EH (cell line): ENCODE measurements at places on chromosomes 2 and 18.

GRCh38 chr2:202054679-202055078, 18.4 kb upstream of the KIAA2012 start:
- DNase-seq: no peak

DNA sequence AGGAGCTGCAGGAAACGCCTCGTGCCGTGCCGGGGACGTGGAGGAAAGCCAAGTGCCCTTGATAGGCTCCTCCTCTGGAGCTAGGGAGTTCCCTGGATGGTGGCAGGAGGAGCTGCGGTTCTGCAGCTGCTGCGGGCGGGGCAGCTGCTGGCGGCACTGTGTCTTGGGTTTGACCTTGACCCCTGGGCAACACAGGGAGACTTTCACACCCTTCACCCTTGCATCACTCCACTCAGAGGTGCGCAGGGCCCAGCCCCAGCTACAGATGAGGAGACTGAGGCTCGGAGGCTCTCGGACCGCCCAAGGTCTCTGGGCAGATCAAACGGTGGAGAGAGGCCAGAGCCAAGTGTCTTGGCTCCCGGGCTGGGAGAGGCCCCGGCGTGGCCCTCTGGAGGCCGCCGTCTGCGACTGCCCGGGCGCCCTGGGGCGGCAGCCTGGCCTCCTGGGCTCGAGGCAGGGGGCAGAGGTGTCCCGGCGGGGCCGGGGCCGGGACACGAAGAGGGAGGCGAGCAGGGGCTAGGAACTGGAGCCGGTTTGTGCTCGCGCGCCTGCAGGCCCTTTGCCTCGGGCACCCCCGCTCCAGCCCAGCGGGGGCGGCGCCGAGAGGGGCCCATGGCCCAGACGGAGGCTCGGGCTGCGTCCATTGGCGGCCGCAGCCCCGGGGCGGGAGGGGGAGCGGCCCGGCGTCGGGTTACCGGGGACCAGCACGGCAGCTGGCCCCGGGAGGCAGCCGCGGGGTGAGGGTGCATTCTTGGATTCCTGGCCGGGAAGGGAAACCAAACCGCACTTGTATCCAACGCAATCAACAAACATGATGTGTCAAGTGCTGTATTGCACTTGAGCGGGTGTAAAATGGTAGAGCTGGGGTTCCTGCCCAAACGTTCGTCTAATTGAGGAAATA, 129.6 kb upstream of the SLC1A4 start:
- peak; percentile 92 for DNase-seq

DNA sequence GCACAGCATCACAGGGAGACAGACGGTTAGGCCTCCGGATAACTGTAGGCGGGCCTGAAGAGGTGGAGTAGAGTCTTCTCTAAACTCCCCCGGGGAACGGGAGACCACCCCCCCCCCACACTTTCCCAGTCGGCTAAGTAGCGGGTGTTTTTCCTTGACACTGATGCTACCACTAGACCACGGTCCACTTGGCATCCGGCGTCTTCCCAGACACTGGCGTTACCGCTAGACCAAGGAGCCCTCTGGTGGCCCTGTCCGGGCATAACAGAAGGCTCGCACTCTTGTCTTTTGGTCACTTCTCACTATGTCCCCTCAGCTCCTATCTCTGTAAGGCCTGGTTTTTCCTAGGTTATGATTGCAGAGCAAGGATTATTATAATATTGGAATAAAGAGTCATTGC, 25.7 kb upstream of the NCL start:
- no peak for DNase-seq

DNA sequence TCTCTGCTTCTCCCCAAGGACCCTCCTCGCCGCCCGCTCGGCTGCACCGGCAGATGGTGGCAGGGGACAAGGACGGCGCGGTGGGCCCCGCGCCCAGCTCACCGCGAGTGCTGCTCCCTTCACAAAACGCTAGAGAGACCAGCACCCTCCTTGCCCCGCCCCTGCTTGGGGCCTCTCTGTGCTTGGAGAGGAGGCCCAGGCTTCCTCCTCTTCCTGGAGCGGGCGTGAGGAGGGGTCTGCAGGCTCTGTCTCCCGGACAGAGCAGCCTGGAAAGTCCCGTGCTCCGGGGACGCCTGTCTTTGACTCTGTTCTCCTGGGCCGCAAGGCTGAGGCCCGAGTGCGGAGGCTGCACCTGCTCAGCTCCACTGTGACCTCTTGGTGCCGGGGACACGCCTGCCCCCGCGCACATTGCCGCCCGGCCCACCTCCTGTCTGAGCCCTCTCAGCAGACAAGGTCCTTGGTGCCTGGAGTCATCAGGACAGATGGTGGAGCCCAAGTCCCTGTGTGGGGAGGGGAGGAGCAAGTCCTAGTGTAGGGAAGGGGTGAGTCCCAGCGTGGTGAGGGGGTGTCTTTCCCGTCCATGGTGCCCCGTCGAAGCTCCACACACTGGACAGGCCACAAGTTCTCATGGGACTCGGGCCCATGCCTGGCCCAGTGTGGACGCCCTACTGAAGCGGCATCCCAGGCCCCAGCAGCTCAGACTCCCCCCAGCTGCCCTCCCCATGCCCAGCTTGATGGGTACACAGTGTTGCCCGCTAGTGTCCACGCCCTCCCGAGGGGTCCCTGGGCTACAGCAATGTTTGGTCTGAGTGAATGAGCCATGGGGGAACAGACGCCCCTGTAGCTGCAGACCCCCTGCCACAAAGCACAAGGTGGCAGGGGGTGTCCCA, 33.8 kb downstream of the RTP5 start:
- no peak for DNase-seq

GRCh38 chr2:238231251-238231793, 8.5 kb downstream of the HES6 start:
- peak; percentile 63 for DNase-seq
